ENCODE measurements at places on chromosomes 6 and 20. TPM values are rescaled to one million over a fixed set of nuclear protein-coding genes. Genes with fewer than 3 reads are reported as not detected.

KHDC1L gene
- not detected for polyA plus RNA-seq

TCF15 gene
- polyA plus RNA-seq, result 4.3 TPM

HLA-DRB5 gene
- polyA plus RNA-seq, result 1.1 TPM

LRRN4 gene
- 0.22 TPM for polyA plus RNA-seq

GRCh38 chr6:37489697-37490336 lies 9.9 kb downstream of the CCDC167 start:
- no peak for DNase-seq

- DNase-seq, result no peak
Measured at GRCh38 chr6:55825402-55826051, 49.9 kb downstream of the BMP5 start.

DNA sequence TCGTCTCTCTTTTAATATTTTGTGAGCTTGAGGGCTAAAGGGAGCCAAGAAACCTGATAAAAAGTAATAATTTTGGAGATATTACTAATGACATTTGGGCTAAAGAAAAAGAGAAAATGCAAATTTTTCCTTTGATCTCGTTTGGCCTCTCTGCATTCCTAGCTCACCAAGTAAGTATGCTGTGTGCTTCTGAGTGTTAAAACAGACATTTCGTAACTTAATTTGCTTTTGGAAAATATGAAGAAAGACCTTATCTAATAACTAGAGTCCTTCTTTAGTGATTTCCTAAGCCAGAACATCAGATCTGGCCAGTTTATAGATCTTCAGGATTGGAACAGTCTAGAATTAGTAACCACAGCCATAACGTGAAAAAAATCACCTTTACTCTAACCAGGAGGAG lies 872.9 kb upstream of the SLC35B3 start:
- no peak for DNase-seq

DNA sequence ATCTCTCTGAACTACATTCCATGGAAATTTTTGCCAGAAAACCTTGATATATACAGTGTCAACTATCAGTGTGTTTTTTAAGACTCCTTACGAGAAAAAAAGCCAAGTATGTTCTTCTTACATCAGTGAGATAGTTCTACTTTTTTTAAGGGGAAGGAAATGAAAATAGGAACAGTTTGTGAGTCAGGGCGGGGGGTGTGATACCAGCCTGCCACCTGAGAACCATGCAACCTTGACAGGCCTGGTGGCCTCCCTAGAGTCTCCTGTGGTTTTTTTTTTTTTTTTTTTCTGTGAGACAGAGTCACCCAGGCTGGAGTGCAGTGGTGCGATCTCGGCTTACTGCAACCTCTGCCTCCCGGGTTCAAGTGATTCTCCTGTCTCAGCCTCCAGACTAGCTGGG lies 96.3 kb upstream of the GCM1 start:
- peak; percentile 16 for DNase-seq

GRCh38 chr20:7497985-7498384 lies 442.3 kb downstream of the HAO1 start:
- DNase-seq, result no peak

DNA sequence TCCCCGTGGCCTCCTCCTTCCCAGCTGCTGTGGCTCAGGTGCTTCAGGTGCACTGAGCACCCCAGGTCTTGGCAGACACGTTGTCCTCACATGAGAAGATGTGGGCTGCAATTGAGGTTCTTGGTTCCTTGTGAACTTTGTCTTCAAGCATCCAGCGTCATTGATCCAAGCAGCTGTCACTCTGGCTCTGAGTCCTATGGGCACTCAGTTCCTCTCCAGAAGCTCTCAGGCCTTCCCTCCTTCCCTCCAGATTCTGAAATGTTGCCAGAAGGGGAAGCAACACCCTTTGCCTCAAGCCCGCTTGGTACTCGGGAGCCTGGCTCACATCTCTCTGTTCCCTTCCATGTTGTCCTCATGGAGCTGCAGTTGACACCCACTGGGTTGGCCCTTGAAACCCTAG lies 8.4 kb upstream of the MRGBP start:
- no peak for DNase-seq

- no peak for DNase-seq
Measured at GRCh38 chr6:45369870-45370269, 7.9 kb downstream of the SUPT3H start.

DNA sequence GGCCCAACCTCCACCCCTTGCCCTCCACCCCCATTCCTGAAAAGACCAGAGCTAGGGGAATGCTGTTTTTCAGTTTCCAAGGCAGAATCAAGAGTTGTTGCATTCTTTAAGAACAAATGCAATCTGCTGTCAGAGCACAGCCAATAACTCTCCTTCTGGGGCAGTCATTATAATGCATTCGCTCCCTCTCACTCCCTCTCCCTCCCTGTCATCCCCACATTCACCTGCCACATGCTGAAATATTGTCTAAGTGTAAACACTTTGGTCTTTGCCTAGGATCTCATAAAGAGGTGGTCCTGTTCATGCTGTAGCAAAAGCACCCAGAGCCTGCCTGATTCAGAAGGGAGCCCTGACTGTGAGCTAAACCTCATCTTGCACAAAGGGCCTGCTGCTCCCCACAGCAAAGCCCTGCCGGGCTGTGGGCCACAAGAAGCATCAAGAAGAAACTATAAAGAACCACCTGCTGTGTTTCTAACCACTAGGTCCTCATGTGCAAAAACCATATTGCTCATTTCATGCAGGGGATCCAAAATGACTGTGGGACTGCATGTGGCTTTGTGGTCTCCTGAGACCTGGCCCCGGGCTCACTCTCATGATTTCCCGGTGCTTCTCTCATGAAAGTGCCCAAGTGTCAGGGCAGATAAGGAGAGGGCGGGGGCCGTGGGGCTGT lies 85.6 kb downstream of the GPR6 start:
- no peak for DNase-seq

DNA sequence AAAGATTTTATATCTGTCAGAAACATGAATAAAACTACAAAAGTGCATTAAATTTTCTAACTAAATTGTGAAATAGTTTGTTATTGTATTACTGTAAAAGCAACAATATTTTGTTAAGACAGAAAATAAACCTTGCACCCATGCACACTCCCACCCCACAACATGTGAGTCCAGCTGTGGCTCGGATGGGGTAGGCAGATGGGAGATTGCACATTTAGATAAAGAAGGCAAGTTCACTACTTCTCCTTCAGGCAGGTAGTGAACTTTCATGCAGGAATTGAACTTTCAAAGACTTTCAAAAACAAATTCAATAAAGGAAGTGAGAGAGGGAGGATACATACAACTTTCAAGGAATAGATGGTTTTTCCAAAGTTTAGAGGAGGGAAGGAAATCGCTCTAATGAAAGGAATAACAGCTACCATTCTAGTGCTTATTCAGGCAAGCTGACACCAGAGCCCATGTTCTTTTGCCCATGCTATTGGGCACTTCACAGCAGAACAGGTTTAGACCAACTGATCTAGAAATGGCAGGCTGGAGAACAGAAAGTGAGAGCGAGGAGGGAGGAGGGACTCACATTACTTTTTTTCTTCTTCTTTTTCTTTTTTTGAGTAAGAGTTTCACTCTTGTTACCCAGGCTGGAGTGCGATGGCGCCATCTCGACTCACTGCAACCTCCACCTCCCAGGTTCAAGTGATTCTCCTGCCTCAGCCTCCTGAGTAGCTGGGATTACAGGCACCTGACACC lies 28.5 kb downstream of the SF3B5 start:
- DNase-seq, result no peak

DNA sequence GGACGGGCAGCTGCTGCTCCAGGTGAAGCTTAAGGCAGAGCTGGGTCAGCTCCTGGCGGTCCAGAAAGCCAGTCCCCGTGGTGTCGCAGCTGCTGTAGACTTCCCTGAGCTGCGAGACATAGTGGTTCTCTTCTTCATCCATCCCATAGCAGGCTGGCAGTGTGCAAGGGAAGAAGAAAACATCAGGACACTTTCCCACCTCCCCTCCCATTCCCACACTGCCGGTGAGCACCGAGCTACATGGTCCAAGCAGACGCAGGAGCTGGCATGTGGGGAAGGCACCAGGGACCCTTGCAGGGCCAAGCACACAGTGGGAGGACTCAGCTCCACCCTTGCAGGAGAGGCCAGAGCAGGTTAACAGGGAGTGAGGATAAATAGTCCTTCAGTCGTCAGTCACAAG lies 58.9 kb downstream of the NINL start:
- DNase-seq, result no peak

DNA sequence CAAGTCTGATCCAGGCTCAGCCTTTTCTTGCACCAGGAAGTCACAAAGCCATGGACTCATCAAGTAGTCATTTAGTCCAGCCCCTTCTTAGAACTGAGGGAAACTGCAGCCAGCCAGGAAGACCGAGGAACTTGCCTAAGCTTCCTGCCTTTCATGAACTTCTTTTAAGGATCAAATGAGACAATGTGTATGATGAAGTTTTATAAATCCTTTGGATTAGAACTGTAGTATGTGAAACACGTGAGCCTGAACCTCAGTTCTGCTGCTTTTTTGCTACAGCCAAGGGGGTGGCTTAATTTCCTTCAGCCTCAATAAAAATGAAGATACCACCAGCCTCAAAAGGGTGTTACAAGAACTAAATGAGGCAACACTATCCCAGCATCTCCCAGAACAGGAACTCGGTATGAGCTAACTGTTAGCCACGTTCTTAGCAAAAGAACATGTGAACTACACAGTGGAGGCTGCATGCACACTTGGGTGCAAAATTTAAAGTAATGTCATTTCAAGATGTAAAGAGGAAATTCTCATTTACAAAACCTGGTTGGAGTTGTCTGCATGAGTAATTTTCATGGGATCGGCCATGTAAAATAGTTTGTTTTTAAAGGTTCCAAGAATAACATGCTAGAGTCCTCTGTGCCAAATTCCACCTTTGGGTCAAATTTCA lies 76.0 kb upstream of the TBC1D7 start:
- no peak for DNase-seq

- no peak for DNase-seq
Measured at GRCh38 chr20:63814891-63815614, 16.0 kb downstream of the ZBTB46 start.

DNA sequence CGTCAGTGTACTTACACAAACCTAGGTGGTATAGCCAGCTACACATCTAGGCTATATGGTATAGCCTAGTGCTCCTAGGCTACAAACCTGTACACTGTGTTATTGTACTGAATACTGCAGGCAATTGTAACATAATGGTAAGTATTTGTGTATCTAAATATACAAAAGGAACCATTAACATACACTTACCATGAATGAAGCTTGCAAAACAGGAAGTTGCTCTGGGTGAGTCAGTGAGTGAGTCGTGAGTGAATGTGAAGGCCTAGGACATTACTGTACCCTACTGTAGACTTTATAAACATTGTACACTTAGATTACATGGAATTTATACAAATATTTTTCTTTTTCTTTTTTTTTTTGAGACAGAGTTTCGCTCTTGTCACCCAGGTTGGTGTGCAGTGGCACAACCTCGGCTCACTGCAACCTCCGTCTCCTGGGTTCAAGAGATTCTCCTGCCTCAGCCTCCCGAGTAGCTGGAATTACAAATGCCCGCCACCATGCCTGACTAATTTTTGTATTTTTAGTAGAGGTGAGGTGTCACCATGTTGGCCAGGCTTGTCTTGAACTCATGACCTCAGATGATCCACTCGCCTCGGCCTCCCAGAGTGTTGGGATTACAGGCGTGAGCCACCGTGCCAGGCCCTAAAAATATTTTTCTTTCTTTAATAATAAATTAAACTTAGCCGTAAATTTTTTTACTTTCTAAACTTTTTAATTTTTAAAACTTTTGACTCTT lies 15.4 kb upstream of the KIAA1755 start:
- DNase-seq, result no peak

DNA sequence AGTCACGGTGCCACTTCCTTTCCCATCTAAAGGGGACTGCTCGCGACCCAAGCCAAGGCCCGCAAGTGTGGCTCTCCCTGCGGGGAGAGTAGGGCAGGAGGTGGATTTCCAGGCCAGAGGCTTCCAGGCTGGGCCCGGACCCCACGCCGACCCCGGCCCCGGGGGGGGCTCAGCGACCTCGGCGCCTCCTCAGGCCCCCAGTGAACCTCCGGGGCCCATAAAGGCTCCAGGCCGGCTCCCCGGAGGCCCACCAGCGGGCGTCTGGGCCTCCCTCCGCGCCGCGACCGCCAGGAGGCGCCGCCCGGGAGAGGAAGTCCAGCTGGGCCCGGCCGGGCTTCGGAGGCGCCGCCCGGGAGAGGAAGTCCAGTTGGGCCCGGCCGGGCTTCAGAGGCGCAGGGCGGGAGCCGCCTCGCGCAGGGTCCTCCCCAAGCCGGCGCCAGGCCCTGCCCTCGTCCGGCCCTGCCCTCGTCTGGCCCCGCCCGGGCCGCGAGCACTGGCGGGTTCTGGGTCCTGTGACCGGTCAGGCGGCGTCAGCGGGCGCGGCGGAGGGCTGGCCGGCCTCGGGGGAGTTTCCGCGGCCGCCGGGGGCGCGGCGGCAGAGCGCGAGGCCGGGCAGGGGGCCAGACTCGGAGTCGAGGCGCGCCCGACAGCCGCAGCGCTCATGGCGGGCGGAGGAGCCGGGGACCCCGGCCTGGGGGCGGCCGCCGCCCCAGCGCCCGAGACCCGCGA lies at the start of gene RAB32:
Gene RAB32, plus strand, starts transcription at position 623 of the 729 bp plus-strand sequence. Its CDS starts 39 bp downstream, at position 662.
- peak; percentile 77 for DNase-seq

- no peak for DNase-seq
Measured at GRCh38 chr20:7770046-7770445, 170.2 kb downstream of the HAO1 start.

GRCh38 chr6:113893866-113894265 lies 36.7 kb downstream of the MARCKS start:
- no peak for DNase-seq

GRCh38 chr20:1130058-1130694 lies 11.8 kb downstream of the PSMF1 start:
- no peak for DNase-seq

DNA sequence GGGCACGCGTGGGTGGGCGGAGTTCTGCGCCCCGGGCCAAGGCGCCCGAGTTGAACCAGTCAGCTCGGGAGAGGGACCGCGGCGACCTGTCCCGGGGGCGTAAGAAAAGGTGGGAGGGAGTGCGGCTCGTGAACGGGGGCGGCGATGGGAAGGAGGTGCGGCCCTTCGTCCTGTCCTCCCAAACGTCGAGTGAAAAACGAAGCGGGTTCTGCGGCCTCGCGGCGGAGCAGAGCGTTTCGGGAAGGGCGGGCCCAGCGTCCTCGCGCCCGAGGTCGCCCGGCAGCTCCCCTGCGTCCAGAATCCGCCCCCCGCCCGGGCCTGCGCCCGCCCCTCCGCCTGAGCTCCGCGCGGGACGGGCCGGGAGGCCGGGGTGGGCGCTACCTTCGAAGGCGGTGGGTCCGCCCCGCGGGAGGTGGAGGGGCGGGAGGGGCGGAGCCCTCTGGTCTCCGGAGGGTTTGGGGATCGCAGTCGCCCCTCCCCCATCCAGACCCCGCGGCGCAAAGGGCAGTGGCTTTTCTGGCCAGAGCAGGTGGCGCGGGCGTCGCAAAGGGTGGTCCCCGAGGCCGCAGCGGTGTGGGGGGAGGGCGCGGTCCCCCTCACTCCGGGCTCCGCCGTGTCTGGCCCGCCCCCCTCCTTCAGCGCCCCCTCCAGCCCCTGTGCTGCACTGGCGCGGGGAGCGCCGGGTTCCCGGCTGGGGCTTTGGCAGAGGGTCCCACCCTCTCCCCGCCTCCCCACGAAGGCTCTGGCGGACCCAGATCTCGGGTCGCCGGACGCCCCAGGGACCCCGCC lies 838 bp downstream of the STMN3 start:
- DNase-seq, result no peak

Measured in muscle of arm (tissue), 14 donors.